ENCODE measurements at places on chromosomes 16 and 17. TPM values are rescaled to one million over a fixed set of nuclear protein-coding genes. Genes with fewer than 3 reads are reported as not detected.

GRCh38 chr16:69660166-69660565 is 66.2 kb downstream of the NQO1 start:
- DNase-seq: no peak

GRCh38 chr16:27405546-27406451 is 3.8 kb downstream of the IL21R start:
- DNase-seq: peak; percentile 69

CLDN7 gene
- polyA plus RNA-seq: 1.7 TPM

DNA sequence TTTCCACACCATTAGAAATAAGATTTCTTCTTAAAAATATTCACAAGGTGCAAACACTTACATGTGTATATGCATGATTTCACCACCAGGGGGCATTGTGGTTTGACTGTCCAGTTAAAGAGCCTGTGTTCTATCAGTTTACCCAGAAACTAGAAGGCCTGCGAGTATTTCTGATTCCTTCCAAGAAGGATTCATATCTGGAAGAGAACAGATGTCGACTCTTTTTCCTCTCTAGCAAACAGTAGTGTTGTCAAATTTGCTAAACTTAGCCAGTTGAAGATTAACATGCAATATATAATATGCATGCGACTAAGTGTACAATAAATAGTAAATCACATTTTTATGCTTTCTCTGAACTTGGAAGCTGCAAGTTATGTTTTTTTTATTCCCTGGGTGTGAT is 404.1 kb downstream of the WWOX start:
- peak; percentile 52 for DNase-seq

GRCh38 chr17:70171159-70171558 is 1.8 kb downstream of the KCNJ2 start:
- DNase-seq: no peak

DNA sequence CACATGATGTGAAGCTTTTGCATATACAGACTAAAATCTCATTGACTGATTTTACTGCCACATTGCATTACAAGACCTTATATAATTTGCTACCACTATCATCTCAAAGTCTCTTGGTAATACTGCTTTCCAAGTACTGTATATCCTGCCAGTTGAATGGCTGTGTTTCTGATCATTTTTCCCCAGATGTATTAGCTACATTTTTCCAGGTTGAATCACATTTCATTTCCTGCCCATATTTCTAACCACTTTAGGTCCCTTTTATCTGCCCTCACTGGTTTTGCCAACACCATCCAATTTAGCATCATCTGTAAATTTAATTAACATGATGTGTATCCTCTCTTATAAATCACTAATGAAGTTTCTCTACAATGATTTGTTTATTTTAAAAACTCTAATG is 365.7 kb upstream of the PMFBP1 start:
- peak; percentile 46 for DNase-seq

TSPAN10 gene
- polyA plus RNA-seq: 3.4 TPM

GRCh38 chr16:24511174-24511573 is 28.2 kb upstream of the RBBP6 start:
- no peak for DNase-seq

DNA sequence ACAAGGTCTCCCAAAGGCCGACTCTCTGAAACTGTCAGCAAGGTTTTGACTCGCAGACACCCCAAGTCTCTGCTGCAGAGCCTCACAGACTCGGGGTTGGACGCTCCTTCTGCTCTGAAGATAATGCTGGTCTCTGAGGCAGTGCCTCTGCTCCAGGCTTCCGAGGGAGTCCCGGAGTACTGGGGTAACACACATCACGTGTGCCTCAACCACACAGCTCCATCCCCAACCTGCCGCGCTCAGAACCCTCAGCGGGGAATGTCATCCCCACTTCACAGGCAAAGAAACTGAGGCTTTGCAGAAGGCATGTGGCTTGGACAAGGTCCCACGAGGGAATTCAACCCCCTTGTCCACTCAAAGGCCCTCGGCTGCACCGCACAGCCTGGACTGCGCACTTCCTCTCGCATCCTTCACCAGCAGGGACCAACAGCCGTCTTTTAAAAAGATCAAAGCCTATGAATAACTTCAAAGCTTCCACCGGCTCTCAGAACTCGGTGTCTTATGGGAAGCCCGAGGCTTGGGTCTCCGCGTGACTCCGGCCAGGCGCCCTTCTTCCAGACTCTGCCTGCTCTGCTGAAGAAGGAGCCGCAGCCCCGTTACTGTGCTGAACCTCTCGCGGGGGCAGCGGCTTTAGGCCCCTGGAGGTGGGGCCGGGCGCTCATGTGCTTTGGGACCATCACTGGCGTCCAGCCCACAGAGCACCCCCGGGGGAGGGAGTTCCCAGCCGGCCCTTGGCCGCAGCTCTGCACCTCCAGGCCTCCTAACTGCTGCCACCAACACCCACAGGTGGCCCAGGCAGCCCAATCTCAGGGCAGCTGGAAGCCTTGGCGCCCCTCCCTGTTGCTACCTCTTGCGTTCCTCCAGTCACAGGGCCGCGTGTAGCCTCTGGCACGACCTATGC is 2.2 kb downstream of the TMEM204 start:
- peak; percentile 24 for DNase-seq

OTOA gene
- not detected for polyA plus RNA-seq

DNA sequence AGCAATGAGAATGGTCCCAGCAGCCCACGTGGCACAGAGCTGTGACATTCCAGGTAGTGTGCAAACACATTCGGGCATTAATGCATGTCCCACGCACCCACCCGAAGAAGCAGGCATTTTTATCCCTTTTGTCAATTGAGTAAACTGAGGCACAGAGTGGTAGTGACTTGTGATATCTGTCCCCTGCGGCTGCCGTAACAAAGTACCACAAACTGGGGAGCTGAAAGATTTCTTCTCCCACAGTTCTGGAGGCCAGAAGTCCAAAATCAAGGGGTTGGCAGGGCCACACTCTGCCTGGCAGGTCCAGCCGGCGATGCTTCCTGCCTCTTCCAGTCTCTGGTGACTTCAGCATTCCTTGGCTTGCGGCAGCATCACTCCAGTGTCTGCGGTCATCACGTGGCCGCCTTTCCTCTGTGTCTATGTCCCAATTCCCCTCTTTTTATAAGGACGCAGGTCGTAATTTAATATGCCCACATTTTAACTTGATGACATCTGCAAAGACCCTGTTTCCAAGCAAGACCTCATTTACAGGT is 221.9 kb upstream of the GSE1 start:
- DNase-seq: no peak

DNA sequence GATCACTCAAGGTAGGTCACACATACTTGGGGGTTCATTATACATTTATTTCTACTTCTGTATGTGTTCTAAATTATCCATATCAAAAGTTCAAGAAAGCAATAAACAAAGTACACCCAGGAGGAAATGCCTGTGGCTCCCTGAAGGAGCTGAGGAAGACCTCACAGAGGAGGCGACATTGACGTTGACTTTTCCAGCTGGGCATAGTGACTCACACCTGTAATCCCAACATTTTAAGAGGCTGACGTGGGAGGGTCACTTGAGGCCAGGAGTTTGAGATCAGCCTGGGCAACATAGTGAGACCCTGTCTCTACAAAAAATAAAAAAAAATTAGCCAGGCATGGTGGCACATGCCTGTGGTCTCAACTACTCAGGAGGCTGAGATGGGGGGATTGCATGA is 16.3 kb downstream of the ITGAD start:
- peak; percentile 60 for DNase-seq

GRCh38 chr16:66660422-66661209 is 35.9 kb downstream of the CMTM4 start:
- peak; percentile 94 for DNase-seq

CD300LB gene
- polyA plus RNA-seq: not detected

BCO1 gene
- not detected for polyA plus RNA-seq
